ENCODE measurements at places on chromosomes 13 and 19.

DNA sequence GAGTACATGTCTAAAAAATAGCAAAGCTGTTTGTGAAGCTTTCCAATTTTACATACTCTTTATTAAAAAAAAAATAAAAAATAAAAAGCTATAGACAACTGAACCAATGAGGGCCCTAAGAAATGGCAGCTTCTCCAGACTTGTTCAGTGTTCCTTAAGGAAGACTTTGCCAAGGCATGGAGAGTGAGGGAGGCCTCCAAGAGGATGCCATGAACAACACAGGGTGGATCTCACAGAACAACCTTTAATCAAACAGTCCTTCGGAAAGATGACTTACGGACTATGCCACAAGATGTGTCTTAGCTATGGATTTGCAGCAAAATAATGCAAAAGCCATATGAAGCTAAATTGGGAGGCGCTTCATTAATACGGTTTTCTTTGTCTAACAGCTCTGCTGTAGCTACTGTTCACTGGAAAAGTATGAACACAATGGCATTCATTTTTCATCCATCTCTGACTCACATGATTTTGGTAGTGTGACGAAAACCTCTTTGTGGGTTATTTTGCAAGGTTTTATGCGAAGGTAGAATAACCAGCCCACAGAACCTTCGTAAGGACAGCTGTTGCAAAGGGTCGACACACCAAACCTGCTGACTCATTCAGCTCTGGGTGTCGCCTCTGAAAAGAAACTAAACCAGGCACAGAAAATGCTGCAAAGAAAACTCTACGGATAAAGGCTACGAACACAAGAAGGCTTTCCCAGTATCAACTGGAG is 27.7 kb downstream of the EFNB2 start:
- no peak for DNase-seq

GRCh38 chr19:1069009-1069779 is 2.2 kb downstream of the ARHGAP45 start:
- DNase-seq = peak; percentile 68

GRCh38 chr19:32743447-32743846 is 23.9 kb downstream of the TDRD12 start:
- no peak for DNase-seq

- no peak for DNase-seq
Observed at GRCh38 chr13:60175571-60175970, 11.8 kb upstream of the DIAPH3 start.

DNA sequence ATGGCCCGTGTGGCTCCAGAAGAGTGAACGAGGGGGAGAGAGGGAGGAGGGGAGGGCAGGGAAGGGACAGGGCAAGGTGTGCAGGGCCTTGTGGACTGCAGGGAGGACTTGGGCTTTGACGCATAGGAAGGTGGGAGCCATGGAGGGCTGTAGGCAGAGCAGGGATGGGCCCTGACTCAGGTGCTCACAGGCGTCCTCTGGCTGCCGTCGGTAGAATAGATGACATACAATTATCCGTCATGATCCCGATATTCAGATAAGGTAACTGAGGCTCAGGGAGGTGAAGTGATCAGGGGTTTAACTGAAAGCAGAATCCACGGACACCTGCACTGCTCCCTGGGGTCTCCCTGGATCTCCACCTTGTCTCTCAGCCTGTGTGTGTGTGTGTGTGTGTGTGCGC is 3.4 kb downstream of the C3 start:
- DNase-seq = no peak

GRCh38 chr13:40758811-40759210 is 12.2 kb downstream of the MRPS31 start:
- no peak for DNase-seq

- DNase-seq = no peak
Observed at GRCh38 chr13:23716401-23716800, 146.2 kb downstream of the TNFRSF19 start.

DNA sequence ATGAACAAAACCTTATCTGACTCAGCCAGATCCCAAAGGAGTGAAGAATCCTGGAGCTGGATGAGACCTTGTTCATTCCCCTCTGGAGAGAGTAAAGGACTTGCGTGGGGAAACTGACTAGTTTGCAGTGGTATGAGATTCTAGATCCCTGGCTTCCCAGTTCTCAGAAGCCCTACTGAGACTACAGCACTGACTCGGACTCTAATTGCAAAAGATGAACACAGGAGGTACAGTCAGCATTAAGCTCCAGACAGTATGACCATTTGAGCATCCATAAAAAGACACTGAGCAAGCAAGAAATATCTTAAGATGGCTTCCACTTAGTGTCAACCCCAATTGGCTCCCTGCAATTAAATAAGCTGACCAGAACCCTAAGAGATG is 6.8 kb downstream of the ZC3H4 start:
- DNase-seq = no peak

Data from femur (tissue), 1 donor.